ENCODE measurements at places on chromosomes 2 and 18.

DNA sequence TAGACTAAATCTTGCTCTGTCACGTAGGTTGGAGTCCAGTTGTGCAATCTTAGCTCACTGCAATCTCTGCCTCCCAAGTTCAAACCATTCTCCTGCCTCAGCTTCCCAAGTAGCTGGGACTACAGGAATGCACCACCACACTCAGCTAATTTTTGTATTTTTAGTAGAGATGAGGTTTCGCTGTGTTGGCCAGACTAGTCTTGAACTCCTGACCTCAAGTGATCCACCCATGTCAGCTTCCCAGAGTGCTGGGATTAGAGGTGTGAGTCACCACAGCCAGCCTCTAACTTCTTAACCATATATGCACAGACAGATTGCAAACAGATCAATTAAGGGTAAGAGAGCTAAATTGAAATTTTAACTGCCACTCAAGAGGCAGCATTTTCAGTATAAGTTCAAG is 22.1 kb upstream of the CNGA3 start:
- DNase-seq, result peak; percentile 54

- DNase-seq, result peak; percentile 29
Observed at GRCh38 chr2:30631051-30631671, 176.1 kb downstream of the CAPN13 start.

DNA sequence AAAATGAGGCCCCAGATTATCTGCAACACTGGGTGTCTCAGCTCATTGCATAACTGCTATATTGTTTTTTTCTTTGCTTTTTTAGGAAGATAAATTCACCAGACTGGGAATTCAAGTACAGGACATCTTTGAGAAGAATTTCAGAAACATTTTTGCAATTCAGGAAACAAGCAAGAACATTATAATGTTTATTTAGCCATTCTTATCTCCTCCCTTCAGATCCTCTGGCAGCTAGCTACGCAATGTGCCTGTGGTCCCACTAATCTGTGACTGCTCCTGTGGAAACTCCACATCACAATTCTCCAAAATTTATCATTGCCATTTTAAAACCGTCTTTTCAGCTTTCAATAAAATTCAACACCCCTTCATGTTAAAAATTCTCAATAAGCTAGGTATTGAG is 126.8 kb downstream of the SP100 start:
- peak; percentile 80 for DNase-seq

- peak; percentile 8 for DNase-seq
Observed at GRCh38 chr2:56372071-56372656, 188.4 kb downstream of the CCDC85A start.

GRCh38 chr2:186889101-186889879 is 40.3 kb upstream of the ZSWIM2 start:
- DNase-seq, result peak; percentile 77

GRCh38 chr2:240437861-240438809 is 2.7 kb downstream of the GPC1 start:
- DNase-seq, result peak; percentile 69

DNA sequence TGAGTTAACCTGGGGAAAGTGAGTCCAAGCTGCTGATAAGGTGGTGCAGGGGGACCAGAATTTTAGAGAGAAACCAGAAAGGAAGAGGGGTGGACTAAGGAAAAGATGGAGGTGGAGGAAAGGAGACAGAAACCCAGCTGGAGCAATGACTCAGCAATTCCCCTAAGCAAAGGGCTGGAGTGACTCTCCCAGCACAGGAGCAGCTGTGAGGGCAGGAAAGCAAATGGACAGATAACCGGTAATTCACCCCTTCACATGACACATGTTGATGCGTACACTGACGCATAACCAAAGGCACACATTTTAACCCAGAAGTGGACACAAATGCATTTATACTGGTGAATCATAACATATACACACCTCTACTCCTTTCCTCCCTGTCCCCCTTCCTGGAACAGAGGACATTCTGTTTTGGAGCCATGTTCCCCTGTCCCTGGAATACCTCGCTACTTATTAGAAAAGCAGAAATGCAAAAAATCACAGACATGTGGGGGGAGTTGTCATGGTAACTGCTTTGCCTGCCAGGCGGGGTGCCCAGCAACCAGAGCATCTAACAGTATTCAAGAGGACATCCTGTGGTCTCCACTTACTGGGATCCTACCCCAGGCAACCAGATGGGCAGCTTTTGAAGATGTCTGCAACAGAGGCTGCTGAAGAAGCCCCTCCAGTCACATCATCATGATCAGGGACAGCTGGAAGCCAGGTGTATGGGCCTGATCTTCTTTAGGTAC is 4.7 kb downstream of the CDK5R2 start:
- DNase-seq, result peak; percentile 80

DNA sequence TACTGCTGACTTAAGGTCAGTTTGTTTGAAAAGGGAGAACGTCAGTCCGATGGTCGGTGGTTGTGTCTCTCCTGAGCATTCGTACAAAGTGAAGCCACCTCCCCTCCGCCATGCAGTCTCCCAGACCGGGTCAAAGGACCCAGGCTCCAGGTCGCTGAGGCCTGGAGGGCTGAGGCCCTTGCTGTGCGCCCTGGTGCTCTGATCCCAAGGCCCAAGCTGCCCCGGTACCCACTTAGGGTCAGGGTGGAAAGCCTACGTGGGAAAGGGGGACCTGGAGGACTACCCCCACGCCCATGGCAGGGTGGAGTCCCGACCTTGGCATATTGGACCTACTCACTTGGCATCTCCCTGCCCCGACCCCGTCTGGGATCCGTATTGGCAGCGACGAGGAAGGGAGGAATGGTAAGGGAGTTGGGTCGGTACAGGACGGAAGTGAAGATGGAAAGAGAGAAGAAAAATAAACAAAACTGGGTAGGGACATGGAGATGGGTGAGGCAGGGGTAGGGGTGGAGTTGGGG is 8.0 kb upstream of the SIX3 start:
- no peak for DNase-seq

- DNase-seq, result no peak
Observed at GRCh38 chr2:84880645-84881521, at the start of gene TRABD2A. TSS of gene TRABD2A (minus strand) at chr2:84881084. CDS start at chr2:84881039, 45 bp downstream.

All from cardiac fibroblast (primary cell).